SW 1271 (cell line): ENCODE measurements at places on chromosomes 6 and 20.

DNA sequence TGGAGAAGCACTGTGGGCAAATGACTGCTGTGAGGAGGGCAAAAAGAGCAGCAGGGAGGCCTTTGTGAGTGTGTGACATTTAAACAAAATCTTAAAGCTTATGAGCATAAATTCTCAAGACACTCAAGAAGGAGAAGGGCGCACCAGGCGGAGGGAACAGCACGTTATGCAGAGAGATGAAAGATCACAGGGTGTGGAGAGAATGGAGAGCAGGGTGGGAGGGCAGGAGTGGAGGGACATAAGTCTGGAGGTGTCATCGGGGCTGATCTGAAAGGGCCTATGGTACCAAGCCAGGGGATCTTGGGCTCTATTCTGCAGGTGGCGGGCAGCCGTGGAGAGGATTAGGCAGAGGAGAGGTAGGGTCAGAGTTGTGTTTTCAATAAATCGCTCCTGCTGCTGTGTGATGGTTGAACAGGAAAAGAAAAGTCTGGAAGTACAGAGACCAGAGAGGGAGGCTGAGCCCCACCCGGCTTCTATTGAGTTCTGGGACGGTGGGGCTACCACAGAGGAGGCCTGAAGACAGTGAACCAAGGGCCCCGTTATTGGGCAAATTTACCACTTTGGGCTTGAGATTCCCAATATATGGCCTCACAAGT lies 24.3 kb upstream of the DLGAP4 start:
- no peak for DNase-seq

DNA sequence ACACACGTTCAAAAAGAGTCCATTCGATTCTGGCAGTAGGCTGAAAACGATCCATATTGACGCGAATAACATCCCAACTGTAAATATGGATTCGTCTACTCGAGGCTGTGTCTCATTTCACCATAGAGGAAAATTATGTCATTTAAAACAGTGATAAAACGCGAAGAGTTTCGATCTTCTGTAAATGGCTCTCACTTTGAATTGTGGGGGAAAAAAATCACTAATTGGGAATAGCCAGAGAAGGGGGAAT lies 845 bp upstream of the MARCKS start:
- no peak for DNase-seq

DNA sequence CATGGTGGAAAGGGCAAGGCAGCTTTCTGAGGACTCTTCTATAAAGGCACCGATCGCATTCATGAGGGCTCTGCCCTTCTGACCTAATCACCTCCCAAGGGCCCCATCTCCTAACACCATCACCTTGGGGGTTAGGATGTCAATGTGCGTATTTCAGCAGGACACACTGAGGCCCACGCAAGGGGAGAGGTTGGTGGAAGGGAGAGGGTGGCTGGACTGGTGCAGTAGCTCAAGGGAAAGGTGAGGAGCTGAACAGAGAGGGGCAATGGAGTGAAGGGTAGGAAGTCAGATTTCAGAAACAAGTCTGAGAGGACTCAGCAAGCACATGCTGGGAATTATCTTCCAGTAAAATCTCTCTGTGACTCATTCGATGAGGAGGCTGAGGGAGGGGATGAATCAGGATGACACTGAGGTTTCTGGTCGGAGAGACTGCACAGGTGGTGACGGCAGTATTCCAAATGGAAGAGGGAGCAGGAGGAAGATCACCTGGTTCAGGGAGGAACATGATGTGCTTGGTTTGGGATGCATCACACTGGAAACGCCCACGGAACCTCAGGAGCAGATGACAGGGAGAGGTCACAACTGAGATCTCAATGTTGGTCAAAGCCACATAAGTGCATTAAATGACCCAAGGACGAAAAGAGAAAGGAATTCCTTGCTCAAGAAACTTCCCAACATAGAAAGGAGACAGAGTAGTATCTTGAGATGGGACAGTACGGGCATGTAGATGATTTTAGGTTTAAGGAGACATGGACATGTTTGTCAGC lies 67.1 kb downstream of the TFAP2A start:
- no peak for DNase-seq

- no peak for DNase-seq
These were observed 146.6 kb upstream of the PLN start for GRCh38 chr6:118401325-118401975.

DNA sequence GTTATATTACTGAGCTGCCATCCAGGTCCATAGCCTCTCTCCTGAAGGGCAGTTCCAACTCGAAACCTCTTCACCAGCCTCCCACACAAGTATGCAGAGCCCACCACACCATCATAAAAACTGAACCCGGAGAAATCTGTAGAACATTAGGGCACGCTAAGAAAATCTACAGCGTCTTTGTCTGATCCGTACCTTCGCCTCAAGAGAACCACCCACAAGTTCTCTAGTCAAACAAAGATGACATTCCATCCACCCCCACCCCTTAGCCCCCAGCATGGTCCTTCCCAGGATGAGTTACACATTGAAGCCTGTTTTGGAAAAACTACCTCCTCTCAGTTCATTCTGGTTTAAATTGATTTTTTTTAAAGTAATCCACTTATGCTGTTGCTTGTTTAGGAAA lies 219.7 kb downstream of the ZMYND8 start:
- no peak for DNase-seq

DNA sequence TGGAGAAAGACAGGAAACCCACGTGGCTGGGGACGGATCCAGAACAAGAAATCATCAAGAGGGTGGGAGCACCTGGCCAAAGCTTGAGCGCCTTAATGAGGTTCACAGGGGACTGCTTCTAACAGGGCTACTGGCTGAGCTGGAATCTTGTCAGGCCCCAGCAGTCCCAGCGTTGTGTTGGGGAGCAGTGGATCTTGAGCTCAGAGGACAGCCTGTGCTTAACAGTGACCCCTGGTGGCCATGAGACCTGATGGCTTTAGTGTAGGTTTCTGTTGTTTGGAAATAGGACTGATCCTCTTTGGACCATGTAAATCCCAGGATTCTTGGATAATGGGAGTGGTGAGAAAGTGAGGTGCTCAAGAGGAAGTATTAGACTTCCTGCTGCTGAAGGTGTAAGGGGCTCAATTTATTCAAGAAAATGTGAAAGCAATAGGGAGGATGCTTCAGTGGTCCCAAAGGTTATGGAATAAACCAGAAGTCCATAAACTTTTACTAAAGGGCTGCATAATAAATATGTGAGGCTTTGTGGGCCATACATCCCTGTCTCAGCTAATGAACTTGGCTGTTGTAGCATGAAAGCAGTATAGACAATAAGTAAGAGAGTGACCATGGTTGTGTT lies 216.2 kb downstream of the NFATC2 start:
- DNase-seq: peak; percentile 37

- no peak for DNase-seq
These were observed 536.7 kb upstream of the JARID2 start for GRCh38 chr6:14709066-14709670.

GRCh38 chr6:43336382-43336781 lies 27.8 kb upstream of the CRIP3 start:
- no peak for DNase-seq

- DNase-seq: no peak
These were observed 14.9 kb upstream of the ULBP3 start for GRCh38 chr6:150083839-150084238.

DNA sequence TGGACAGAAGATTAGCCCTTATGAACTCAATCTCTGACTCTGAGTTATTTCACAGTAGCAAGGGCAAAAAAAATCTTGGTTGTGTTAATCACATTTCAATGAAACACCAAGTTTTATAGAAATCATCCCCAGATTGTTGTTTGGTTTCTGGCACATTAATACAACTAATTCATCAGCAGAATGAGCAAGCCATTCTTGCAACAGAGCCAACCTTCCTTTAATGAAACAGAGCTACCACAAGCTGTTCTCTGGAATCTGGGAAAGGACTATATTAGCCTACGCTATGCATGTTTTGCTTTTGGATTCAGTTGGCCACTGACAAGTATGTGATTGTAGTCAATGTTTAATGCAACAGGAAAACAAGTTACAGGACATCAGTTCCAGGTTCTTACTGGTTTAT lies 13.8 kb upstream of the POPDC3 start:
- no peak for DNase-seq

GRCh38 chr6:110874880-110875547 lies 429 bp downstream of the AMD1 start:
- no peak for DNase-seq

DNA sequence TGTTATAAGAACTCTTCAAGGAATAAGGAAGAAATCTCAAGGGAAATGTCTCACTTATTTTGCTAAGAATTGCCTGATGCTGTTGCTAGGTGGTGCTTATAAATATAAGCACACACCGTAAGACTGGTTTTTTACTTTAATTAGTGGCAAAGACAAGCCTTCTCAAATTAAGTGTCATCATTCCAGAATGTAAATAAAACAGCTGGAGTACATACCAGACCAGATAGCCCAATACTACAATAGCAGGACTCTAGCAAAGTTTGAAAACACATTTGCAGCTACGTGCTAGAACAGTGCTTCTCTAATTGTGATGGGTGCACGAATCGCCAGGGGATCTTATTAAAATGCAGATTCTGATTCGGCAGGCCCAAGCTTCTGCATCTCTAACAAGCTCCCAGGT lies 6.8 kb downstream of the CNKSR3 start:
- no peak for DNase-seq

DNA sequence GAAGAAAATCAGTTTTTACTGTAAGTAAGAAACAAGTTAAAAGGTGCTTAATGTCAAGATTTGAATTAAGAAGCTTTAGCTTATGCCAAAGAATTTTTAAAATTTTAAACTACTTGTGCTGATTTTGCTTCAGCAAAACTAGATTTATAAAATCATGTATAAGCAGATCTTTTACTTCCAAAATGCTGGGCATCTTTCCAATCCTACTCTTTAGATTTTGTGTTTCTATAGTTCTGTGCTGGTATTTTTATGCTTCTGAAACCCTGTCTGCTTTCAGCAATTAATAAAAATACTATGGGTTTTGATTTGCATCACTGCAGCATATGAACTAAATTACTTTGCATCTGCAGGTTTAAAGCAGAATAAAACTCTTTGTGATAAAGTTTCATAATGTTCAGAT lies 238.6 kb upstream of the RNF217 start:
- DNase-seq: no peak

DNA sequence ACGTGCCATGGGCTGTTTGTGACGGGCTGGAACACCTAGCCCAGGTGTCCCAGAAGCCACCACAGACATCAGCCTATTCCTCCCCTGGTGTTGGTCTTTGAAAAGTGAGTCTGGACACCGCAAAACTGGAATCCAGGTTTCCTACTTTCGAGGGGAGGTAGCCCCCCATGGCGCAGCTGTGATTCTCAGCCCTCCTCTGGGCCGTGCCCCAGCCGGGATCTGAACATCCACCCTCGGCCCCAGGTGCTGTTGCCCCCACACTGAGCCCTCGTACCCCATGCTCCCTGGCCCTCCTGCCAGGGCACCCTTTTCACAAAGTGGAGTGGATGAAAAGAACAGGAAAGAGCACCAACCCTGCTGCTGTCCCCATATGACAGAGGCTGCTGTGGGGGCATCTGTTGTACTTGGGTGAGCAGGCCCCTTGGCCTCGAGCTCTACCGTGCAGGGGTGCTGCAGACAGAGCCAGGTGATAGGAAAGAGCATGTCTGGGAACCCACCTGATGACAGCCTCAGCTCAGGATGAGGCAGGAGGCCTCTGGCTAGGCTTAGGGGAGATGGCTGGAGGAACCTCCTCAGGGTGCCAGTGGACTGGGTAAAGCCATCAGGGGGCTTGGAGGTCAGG lies 18.8 kb upstream of the MAS1L start:
- no peak for DNase-seq

- peak; percentile 40 for DNase-seq
These were observed 61.4 kb downstream of the BMP2 start for GRCh38 chr20:6828794-6829423.

DNA sequence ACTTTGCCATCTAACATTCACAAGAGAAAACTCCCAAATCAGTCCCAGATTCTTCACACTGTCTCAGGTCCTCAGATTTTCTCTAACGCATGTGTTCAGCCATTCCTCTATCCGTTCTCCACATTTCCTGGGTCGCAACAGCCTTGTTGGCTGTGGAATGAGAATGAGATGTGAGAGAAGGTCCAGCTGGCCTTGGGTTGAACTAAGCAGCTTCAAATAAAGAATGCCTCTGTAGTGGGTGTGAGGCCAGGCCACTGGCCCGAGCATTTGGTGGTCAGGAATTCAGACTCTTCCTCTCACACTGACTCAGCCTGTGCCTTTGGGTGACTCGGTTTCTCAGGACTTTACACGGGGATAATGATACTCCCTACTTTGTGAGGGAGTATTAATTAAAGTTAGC lies 73.8 kb upstream of the CCN6 start:
- DNase-seq: no peak

DNA sequence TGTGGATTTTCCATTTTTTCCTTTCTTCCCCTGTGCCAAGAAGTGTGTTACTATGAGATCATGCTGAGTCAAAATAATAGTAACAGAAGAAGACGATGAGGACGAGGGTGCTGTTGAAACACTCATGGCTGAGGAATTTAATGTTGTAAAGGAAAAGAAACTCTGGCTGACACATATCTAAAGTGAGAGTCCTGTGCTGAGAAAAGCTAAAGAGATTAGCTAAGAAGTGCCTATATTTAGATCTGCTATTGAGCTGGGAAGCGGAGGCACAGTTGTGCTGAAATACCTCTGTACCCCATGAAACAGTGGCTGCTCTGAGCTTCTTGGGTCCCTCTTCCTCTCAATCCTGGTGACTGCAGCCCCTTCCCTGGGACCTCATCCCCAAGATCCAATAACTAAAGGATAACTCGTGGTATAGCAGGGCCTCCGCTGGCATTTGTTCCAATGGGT lies 1.1 kb upstream of the SYTL3 start:
- DNase-seq: no peak

GRCh38 chr6:3627956-3628835 lies 123.3 kb downstream of the PXDC1 start:
- no peak for DNase-seq

GRCh38 chr20:4507288-4507719 lies 214.4 kb upstream of the PRND start:
- peak; percentile 49 for DNase-seq

DNA sequence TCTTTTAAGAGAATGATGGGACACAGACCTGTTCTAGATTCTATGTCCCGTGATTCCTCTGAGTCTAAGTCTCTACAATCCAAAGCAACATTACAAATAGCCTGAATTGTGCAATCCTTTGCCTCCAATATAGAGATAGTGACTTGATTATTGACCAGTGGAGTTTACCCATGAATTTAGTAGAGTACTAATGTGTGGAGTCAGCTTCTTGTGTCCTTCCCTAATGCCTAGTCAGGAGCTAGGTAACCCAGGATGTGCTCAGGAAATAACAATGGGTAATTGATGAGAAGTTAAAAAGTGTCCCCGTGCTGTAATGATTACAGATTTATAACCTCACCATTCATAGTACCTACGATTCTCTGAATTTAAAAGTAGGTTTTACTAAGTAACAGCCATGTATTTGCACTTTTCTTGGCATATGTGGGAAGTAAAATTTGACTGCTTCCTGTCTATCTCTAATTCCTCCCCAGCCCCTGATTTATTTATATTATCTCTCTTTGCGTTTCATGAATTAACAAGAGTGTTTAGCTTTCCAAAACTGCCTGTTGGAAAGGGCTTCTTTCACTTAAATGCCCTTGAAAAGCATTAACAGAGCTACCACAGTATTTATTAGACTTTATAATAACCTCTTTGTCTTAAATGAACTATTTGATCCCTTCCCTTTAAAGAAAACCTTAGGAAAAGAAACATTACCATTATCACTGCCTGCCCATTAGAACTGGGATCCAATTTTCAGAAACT lies 30.5 kb downstream of the NEDD9 start:
- DNase-seq: no peak
